Urothelium cell line (cell line): ENCODE measurements at places on chromosomes 4 and X.

- DNase-seq: no peak
These were observed 12.3 kb downstream of the SCARB2 start for GRCh38 chr4:76201276-76201675.

DNA sequence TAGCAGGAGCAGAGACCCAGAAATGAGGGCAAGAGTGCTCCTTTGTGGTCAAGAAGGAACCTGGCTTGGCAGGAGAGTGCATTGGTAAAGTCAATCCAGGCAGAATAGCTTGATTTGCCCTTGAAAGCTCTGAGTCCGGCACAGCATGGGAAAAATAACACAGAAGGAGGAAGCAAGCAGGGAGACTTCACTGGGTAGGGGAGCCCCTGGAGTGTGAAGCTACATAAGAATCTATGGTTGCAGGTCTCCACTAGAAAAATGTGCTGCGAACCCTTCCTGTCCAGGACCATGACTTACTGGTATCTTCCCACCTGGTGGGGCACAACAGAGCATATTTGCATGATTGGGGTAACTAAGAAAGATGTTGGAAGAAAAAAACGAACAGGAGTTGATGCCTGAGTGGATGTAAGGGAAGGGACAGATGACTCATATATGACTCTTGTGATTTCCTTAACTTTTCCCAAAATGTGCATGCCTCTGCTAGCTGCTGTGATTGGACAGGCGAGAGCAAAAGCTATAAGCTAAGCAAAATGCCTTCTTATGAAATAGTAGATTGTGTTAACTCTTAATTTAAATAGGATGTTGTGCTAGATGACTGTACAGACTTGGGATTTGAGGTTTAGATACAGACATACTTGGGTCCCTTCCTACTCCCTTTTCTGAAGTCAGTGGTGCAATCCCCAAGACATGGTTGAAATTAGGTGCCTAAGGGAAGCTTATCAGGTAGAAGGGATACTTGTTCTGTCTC is 3.3 kb downstream of the IL13RA1 start:
- DNase-seq: no peak

- DNase-seq: peak; percentile 31
These were observed 30.3 kb downstream of the INPP4B start for GRCh38 chr4:142815834-142816233.

GRCh38 chr4:139789096-139789654 is 123.6 kb downstream of the MGST2 start:
- DNase-seq: no peak

- no peak for DNase-seq
These were observed 11.2 kb downstream of the TENT5D start for GRCh38 chrX:80431505-80431832.

GRCh38 chr4:23390246-23390645 is 499.6 kb downstream of the PPARGC1A start:
- no peak for DNase-seq
